Caudate nucleus (tissue), 63 donors: ENCODE measurements at places on chromosomes 13 and 19.

GRCh38 chr19:2329149-2329478, 630 bp downstream of the SPPL2B start:
- DNase-seq: no peak

DNA sequence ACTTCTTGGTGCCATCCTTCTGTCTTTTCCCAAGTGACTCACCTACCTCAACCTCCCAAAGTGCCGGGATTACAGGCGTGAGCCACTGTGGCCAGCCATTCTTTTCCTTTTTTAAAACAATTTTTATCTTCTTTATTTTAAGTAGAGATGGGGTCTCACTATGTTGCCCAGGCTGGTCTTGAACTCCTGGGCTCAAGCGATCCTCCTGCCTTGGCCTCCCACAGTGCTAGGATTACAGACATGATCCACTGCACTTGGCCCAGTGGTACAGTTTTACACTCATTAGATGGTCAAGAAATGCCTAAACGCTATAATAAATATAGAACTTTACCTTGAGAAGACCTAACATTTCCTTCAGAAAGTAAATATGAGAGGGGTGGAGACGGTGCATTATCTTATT, 24.5 kb downstream of the GP6 start:
- DNase-seq: no peak

GRCh38 chr13:41588899-41589298, 131.5 kb downstream of the RGCC start:
- no peak for DNase-seq

GRCh38 chr13:100131863-100132574, 43.1 kb downstream of the PCCA start:
- no peak for DNase-seq

DNA sequence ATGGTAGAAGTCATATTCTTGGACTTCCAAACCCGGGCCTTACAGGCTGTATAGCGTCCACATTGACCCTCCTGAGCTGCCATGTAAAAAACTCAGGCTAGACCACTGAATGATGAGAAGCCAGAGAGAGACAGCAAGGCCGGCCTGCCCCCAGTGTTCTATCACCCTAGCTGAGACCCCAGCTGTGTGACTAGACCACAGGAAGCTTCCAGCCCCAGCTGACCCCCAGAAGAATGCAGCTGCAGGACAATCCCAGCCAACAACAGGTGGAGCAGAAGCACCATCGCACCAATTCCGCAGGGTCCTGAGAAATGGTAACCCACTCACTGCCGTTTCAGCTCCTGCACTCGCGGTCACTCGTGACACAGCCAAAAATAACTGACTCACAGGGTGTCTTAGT, 2.9 kb upstream of the ATP11A start:
- DNase-seq: no peak

DNA sequence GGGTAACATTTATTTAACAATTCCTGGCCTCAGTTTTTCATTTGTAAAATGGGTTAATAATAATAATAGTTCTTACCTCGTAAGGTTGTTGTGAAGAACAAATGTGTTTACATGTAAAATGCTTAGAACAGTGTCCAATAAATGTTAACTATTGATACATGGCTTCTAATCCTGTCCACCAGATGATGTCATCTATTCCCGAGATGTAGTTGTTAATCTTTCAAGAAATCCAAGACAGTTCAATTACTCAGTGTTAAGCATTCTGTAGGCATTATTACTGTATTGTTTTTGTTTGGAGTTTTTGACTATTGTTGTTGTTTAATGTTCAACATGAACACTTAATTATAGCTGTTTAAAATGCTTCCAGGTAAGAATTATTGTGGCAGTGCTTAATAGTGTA, 131.0 kb upstream of the FNDC3A start:
- no peak for DNase-seq

- DNase-seq: no peak
Observed at GRCh38 chr19:45821103-45821521, 6.0 kb upstream of the RSPH6A start.

DNA sequence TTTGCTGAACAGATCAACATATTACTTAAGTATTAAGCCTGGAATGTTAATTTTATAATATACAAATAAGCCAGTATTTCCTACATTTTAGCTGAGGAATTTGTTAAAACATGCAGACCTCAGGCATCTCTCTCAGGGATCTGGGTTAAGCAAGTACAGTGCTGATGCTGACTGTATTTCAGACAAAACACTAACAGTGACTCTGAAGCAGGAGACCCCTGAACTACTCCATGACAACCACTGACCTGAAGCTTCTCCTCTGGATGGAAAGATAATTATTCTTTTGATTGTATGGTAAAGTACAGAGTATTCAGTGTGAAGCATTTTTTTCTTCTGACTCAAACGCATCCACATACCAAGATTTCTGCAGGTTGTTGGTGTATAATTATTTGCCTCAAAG, 680.8 kb downstream of the LIG4 start:
- DNase-seq: no peak

- DNase-seq: no peak
Observed at GRCh38 chr13:26384587-26384986, 130.7 kb downstream of the CDK8 start.

GRCh38 chr19:58544591-58545285, 874 bp downstream of the TRIM28 start:
- DNase-seq: no peak

GRCh38 chr13:103471896-103472295, 405.7 kb upstream of the SLC10A2 start:
- no peak for DNase-seq

DNA sequence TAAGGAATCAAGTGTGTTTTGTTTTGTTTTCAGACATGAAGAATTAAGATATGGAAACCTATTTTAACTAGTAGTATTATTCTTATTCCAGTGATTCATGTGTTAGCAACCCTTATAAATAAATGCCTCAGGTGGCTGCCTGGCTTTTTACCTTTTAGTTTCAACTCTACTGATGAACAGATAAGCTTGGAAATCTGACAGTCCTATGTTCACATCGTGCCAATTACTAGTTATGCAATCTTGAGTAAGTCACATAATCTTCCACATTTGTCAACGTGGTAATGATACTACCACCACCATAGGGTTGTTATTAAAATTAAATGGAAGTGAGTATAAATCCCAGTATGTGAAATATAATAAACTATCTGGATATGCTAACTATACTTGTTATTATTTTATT, 64.3 kb downstream of the TBC1D4 start:
- DNase-seq: no peak

GRCh38 chr19:593505-593904, 3.8 kb downstream of the HCN2 start:
- DNase-seq: no peak

DNA sequence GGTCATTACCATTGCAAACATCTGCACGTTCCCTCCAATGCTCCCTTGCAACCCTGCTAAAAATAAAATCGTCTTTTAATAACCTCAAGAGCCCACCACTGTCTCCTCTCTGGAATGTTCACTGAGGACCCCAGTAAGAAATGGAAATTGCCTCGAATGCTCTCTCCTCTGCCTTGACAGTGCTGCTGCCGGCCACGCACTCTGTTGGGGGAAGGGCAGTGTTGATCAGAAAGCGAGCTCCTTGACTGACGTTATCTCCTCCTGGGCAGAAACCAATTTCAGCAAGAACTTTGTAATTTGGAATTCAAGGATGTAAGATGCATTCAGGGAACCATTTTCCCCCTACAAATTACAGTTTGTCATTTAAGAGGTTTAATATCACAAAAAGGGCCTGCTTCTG, 718.5 kb downstream of the UQCRFS1 start:
- DNase-seq: no peak

DNA sequence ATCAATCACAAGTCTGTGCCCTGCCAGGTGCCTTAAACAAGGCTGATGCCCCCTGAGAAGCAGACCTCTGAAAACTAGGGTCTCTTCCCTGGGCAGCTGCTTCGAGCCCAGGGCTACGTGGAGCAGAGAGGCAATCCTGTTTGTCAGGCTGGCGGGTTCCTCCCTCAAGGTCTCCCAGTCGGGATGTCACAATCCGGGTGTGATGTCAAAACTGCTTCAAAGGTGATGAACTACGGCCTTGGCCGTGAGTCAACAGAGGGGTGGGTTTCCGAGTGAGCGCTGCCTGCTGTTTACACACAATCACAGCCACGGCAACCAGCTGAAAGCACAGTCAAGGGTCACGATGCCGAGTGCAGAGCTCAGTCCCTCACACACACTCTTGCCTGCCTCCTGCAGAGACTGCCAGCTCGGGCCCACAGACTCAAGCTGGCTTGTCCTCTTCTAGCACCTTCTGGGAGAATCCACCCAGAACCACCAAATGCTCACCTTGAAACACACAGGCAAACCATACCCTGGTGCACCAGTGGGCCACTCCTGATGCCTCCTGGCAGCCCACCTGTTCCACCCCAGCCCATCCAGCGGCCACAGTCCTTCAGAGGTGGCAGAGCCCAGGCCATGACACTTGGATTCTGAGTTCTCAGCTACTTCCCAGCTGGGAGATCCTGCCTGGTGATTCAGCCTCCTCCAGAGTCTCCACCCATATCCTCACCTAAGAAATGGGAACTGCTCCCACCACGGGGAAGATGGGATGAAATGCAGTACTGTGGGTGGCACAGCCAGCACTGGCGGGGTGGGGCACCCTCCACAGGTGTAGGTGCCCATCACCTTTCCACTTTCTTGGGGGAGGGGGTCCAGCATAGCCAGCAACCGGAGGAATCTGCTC, 6.8 kb downstream of the ELL start:
- DNase-seq: no peak

DNA sequence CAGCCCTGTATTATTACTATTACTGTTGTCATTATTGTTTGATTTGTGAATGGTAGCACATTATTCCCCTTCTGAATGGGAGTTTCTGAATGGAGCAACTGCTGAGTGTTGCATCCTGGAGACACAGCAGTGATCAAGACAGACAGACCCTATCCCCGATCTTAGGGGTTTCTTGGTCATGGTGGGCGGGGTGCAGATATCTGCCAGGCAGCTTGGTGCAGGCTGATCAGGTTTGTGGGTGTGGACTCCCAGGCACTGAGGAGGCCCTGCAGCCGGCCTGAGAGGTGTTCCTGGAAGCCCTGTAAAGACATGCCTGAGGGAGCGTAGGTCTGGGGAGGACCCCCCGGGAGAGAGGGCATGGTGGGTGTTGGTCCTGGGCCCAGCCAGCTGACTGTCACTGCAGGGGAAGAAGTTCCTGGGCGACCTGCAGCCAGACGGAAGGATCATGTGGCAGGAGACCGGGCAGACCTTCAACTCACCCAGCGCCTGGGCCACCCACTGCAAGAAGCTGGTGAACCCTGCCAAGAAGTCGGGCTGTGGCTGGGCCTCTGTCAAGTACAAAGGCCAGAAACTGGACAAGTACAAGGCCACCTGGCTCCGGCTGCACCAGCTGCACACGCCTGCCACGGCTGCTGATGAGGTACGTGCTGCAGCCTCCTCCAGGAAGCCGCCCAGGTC, 2.1 kb downstream of the MPND start:
- DNase-seq: no peak

- no peak for DNase-seq
Observed at GRCh38 chr13:89610331-89610730, 1737.2 kb upstream of the MIR17HG start.

GRCh38 chr19:52034051-52034728, 6.0 kb upstream of the ZNF614 start:
- no peak for DNase-seq

- DNase-seq: peak; percentile 44
Observed at GRCh38 chr19:45693106-45693788, 781 bp downstream of the QPCTL start.

- no peak for DNase-seq
Observed at GRCh38 chr19:39138221-39139211, 12.9 kb downstream of the PAK4 start.

DNA sequence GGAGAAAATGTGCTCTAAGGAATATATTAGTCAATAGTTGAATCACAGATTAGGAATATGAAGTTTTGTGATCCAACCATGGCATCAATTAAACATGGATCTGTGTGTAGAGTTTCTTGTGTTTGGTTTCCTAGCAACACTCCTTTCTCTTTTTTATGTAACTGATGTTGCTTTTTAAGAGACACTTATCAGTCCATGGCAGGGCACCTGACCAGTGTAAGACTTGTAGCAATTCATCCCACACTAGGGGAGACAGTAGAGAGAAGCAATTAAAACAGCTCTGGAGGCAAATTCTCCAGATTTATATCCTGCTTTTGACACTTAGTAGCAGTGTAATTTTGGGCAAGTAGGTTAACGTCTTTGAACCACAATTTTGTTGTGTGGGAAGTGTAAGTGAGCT, 1229.0 kb downstream of the PCDH9 start:
- DNase-seq: no peak

- DNase-seq: no peak
Observed at GRCh38 chr19:40721140-40721486, 4.2 kb downstream of the ITPKC start.

GRCh38 chr13:99293178-99293577, 14.0 kb downstream of the GPR183 start:
- no peak for DNase-seq

GRCh38 chr13:66914155-66914554, 316.0 kb downstream of the PCDH9 start:
- no peak for DNase-seq

DNA sequence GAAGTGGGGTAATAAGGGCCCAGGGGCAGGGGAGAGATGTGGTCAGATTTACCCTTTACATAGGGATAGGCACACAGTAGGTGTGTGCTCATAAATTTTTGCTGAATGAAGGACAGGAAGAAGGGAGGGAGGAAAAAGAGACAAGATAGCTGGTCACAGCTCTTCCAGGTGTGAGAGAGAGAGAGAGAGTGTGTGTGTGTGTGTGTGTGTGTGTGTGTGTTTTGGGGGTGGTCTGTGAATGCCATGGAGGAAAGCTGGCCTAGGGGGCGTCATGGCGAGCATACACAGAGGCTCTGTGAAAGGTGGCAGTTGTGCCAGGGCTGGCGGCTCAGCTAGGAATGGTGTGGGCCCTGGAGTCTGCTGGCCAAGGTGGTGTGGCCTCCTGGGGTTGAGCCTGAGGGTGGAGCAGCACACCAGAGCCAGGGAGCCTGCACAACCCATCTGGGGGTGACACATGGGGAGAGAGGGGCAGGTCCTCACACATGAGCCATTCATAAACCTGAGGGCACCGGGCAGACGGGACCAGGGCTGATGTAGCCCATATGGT, 6.0 kb upstream of the PRX start:
- no peak for DNase-seq

- no peak for DNase-seq
Observed at GRCh38 chr19:10625762-10626138, 397 bp downstream of the SLC44A2 start.

- peak; percentile 75 for DNase-seq
Observed at GRCh38 chr19:49691243-49692146, 579 bp downstream of the CPT1C start.

DNA sequence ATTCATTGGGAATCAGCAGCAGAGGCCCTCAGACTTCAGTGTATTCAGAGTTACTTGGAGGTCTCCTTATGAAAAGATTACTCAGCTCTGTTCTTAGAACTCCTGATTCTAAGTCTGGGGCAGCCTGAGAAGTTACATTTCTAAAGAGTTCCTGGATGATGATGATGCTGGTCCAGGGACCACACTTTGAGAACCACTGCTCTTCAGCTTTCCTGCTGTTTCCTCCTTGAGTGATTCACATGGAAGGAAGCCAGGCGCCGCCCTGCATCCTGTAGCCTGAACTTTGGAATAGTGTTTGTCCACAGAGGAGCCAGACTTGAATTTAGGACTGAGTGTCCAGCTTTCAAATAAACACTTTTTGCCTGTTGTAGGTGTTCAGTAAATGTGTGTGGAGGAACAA, 2.9 kb downstream of the CEBPG start:
- no peak for DNase-seq

- no peak for DNase-seq
Observed at GRCh38 chr13:91520952-91521351, 122.5 kb downstream of the GPC5 start.
